Astrocyte (in vitro differentiated cells and primary cell): ENCODE measurements at places on chromosomes 6 and 20.

GRCh38 chr20:59493926-59494325 is 110.4 kb upstream of the PHACTR3 start:
- DNase-seq, result no peak

- no peak for DNase-seq
Measured at GRCh38 chr6:37050045-37050853, 44.8 kb downstream of the FGD2 start.

GRCh38 chr6:166289207-166290060 is 18.8 kb downstream of the PRR18 start:
- DNase-seq, result no peak

DNA sequence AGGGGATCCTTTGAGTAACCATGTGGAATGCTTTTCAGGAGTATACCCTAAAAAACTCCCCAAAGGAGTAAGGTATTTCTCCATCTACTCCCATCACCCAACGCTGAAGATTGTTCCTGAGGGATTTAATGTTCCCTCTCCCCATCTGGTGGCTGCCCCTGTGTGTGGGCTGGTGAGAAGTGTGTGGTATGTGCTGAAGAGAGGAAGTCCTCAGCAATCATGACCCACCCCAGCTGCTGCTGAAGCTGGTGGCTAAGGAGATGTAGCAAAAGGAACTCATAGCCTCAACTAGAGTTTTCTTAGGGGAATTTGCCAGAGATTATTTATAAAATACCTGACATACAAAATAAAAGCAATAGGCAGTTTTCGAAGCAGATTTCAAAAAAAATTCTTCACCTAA is 114.3 kb upstream of the JAG1 start:
- DNase-seq, result no peak

DNA sequence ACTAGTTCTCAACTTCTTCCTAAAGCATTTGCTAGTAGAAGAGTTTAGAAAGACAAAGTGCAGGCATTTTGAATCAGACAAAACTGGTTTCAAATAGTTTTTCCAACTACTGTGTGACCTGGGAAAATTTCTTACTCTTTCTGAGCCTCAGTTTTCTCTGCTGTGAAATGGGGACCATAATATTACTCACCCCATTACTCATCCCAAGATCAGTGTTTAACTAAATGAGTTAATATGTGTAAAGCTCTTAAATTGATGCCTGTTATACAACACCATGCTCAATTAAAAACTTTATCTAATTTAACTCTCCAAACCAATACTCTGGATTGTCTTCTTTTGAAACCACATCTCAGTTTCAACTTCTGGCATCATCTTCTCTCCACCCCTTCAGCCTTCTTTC is 87.4 kb downstream of the DNAH8 start:
- DNase-seq, result no peak

- DNase-seq, result peak; percentile 70
Measured at GRCh38 chr6:155472886-155473285, 17.2 kb upstream of the NOX3 start.

DNA sequence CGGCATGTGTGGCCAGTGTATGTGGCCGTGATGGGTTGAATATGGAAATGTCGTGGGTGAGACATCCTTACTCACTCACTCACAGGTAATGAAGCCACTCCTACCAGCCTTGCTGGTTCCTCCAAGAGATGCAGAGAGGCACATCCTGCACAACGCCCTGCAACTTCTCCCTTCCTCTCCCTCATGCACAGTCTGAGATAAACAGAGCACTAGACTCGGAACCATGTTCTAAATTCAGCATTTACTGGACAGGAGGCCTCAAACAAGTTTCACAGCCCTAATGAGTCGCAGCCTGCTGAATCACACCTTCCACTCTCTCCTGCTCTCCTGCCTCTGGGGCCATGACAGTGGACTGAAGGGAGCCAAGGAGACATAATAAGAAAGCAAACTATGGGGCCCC is 91.2 kb downstream of the ISM1 start:
- no peak for DNase-seq

GRCh38 chr20:5731753-5732366 is 18.3 kb upstream of the SHLD1 start:
- no peak for DNase-seq

- DNase-seq, result no peak
Measured at GRCh38 chr20:34997131-34997561, 41.5 kb downstream of the MYH7B start.

GRCh38 chr20:33474097-33474873 is 15.6 kb upstream of the CBFA2T2 start:
- no peak for DNase-seq

DNA sequence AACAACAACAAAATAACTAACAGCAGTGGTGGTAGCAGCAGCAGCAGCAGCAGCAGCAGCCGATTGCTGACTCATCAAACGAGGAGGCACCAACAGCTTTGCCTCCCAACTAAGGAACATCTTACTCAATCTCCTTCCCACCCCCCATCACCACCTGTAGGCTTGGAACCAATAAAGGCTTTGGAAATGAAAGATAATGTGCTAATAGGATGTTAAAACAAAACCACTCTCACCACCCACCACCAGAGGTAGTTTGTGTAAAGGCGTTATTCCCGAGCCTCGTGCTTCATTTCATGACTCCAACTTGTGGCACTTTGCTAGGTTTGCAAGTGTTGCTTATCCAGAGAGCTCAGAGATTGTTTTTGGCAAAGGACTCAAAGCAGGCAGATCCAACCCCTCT is 346.5 kb downstream of the CD83 start:
- no peak for DNase-seq

DNA sequence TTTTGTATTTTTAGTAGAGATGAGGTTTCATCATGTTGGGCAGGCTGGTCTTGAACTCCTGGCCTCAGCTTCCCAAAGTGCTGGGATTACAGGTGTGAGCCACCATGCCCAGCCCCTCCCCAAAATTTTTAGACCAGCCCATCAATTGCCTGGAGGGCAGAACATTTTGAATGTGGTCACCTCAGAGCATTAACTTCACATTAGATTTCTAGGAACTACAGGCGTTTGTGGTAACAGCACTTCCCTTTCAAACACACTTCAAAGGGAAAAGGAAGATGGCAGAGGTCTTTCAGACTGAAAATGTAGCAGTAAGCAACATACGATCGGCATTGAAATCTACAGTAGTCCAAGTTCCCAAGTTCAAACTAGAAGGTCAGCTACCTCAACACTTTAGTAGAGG is 12.3 kb upstream of the SLA2 start:
- DNase-seq, result no peak

DNA sequence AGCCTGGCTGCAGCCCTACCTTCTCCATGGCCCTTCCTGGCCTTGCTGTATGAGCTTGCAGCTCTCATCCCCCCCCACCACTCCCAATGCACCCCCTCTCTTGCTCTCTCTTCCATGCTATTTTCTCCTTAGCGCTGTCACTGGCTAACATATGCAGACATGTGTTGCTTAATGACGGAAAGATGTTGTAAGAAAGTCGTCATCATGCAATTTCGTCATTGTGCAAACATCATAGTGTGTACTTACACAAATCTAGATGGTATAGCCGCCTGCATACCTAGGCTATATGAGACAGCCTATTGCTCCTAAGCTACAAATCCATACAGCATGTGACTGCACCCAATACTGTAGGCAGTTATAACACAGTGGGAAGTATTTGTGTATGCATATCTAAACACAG is 27.0 kb downstream of the ANGPT4 start:
- DNase-seq, result no peak

DNA sequence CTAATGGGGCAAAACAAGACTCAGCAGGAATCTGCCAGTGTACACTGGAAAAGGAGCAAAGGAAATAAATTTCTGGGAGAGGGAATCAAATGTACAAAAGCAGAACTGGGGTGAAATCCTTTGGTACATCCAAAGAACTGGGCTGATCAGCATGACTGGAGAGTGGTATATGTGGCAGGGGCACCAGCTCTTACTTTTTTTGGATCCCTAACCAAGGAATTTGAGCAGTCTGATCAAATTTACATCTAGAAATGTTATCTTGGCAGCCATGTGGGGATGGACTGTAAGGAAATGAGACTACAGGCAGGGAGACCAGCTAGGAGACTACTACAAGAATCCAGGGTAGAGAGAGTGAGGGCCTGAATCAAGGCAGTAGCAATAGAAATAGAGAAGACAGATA is 1.2 kb upstream of the ZSCAN31 start:
- no peak for DNase-seq

GRCh38 chr6:78438135-78438534 is 429.2 kb upstream of the IRAK1BP1 start:
- DNase-seq, result no peak

DNA sequence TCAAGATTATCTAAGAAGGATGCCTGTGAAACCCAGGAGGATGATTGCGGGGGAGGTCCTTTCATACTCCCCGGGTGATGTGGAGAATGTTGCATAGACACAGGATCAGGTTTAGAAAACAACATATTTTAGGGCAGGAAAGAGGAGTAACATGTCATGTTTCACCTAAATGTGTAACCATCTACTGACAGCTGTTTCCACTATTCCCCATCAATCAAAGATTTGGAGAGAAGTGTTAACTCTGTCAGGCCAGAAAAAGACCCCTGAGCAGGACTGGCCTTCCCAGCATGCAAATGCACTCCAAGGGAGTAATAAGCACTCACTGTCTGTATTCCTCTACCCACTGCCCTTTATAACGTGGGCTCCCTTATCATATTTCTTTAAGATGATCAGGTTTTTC is 148.0 kb upstream of the KCNK16 start:
- DNase-seq, result no peak

- DNase-seq, result no peak
Measured at GRCh38 chr6:11425431-11425871, 112.1 kb upstream of the TMEM170B start.

DNA sequence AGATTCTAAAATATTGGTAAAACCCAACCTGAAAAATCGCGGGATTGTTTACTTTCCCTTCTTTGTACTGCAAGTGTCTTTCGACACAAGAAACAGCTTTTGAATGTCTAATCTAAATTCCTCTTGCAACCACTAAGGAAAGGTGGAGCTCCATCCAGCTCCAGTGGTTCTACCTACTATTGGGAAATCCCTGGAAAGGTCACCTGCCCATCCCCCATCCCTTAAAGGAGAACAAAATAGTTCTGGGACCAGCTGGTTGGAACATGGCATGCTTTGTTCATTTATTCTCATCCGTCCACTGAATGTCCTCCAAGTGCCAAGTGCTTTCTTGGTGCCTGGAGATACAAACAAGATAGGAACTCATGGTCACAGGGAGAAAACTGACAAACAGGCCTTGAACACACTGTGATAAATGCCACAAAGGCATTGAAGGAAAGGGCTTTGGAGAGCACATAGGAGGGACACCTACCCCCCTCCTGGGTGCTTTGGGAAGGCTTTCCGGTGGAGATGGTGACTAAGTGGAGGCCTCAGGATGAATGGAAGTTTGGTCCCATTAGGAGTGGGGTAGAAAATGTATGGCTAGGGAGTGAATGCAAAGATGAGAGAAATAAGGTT is 2.3 kb upstream of the CITED2 start:
- peak; percentile 55 for DNase-seq

- peak; percentile 14 for DNase-seq
Measured at GRCh38 chr6:146410851-146411595, 132.6 kb upstream of the RAB32 start.

- no peak for DNase-seq
Measured at GRCh38 chr6:63997734-63998133, 362.1 kb downstream of the PHF3 start.

DNA sequence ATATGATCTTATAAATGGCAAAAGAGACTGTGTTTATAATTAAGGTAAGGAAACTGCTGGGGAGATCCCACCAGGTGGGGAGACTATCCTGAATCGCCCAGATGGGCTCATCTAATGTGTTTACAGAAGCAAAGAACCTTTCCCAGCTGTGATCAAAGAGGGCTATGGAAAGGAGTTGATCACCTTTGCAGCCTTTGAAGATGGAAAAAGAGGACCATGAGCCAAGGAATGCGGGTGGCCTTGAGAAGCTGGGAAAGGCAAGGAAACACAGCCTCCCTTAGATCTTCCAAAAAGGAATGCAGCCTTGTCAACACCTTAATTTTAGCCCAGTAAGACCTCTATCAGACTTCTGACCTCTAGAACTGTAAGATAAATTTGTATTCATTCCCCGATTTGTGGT is 66.5 kb upstream of the ADGRG6 start:
- no peak for DNase-seq

DNA sequence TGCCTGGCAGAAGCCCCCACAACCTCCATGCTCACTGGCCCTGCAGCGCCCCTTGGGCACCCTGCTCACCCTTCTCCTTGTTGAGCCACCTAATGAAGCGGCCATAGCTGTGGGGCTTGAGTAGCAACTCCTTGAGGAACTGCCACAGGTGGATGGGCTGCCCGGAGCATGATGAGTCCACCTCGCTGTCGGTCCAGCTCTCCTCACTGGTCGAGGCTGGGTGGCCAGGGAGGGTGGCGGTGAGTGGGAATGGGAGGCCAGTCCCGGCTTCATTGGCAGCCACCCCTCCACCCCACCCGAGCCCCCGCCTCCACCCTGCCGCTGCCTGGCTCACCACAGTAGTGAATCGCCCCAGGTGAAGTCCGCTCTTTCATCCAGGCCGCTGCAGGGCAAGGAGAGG is 16.9 kb downstream of the SPDEF start:
- no peak for DNase-seq

GRCh38 chr20:5148581-5148980 is 21.8 kb downstream of the CDS2 start:
- no peak for DNase-seq

DNA sequence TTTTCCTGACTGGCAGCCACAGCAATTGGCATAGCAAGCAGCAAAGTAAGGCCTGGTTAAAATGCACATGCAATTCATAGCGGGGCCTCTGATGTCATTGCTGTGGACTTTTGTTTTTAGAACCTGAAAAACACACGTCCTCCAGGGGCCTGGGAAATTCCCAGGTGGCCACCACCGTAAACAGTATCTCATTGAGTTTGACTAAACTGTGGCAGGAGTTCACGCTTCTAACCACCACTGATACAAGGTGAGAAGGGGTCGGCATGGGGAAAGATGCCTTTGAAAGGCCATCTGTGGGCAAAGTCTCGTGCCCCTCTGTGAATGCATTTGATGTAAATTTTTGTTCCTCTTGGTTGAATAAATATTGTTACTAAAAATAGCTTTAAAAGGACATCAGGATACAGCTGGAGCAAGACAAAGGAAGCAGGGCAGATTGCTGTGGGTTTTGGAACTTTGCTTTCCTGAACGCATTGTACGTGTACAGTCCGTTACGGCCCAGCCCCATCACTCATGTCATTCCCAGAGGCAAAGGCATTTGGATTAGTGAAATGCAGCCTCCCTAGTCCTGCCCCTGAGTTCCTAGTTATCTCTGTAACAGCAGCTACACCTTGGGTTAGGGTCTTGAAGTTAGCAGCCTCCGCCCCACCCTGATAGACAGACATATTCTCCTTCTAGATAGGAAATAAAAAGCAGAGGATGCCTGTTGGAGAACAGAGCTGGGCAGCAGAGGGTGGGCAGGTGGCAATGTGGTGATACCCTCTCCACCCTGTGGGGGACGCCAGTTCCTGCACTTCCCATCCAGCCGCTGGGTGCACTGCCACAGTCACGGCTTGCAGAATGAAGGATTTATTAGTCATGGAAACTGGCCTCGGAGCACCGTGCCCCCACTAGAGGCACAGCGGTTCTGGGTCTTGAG is 80.3 kb downstream of the ZDHHC14 start:
- peak; percentile 60 for DNase-seq

DNA sequence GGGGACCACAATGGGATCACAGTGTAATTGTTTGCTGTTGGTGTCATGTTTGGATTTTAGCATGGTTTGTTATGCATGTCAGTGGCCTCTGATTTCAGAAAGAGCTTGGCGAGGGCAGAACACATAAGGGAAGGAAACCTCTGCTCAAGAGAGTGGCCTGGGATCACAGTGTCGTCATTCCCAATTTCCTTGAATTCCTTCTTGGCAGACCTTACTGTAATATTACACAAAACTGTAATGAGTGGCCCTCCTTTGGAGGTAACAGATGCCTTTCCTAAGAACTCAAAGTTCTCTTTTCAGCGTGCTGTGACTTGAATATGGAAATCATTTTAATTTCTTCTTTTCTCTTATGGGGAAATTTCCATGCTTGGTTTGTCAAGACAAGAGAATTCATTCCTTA is 46.9 kb downstream of the JAG1 start:
- DNase-seq, result no peak
